ENCODE measurements at places on chromosomes 2 and 18.
A peak's percentile ranks its signal among the peaks of the same experiment; 100 is the strongest.

DNA sequence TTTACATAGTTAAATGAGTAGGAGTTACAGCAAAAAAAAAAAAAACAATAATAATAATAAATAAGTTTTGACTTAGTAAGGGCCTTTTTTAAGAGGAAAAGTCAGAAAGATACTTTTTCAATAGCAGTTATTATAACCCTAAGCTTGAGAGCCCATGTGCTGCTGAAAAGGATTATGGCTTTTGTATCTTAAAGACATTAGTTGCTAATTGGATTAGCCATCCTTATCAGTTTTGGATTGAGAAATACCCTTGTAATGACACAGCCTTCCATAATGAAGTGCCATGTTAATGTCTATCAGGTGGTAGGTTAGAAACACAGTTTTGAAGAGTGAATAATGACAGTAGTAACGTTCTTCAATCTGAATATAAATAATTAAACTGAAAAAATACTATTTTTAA lies 554.0 kb downstream of the RIT2 start:
- no peak for DNase-seq

DNA sequence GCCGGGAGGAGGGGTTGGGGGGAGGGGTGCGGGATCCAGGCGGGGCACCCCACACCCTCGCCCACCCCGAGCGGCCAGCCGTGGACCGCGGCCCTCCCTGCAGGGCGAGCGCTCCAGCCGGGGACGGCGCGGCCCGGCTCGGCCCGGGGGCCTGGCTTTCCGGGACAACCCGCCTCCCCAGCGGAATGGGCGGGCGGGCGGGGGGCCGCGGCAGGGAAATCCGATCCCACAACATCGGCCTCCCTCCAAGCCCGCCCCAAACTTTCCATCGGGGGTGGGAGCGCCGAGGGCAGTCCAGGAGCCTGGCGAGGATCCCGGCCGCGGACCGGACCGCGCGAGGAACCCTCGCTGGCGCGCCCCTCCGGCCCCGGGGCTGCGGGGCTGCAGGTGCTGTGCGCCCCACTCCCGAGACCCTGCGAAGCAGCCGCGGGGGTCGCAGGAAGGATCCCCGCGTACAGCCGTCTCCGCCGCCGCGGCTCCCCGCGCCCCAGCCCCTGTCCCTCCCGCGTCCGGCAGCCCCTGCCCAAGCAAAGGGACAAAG lies 529 bp downstream of the SEMA4C start:
- DNase-seq = no peak

GRCh38 chr2:138213624-138214023 lies 249.4 kb downstream of the HNMT start:
- DNase-seq = no peak

GRCh38 chr2:188746727-188747126 lies 227.4 kb upstream of the COL3A1 start:
- DNase-seq = no peak

DNA sequence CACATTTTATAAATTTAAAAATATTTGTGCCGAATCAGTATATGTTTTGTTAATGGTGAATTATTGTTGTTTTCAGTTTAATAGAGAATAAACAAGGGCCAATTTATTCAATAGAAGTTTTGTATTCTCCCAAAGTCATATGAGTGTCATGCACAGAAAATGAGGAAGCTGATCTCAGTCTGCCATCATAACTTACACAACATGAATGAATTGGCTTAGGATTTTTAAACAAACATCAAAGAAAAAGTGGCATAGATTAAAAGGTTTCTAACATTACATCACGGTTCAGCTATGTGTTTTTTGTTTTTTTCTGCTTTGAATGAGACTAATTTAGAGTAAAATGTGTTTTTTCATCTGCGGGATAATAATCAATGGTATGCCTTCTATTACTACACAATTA lies 123.4 kb upstream of the CTNNA2 start:
- no peak for DNase-seq

- no peak for DNase-seq
Measured at GRCh38 chr18:23814991-23815614, 125.8 kb downstream of the LAMA3 start.

DNA sequence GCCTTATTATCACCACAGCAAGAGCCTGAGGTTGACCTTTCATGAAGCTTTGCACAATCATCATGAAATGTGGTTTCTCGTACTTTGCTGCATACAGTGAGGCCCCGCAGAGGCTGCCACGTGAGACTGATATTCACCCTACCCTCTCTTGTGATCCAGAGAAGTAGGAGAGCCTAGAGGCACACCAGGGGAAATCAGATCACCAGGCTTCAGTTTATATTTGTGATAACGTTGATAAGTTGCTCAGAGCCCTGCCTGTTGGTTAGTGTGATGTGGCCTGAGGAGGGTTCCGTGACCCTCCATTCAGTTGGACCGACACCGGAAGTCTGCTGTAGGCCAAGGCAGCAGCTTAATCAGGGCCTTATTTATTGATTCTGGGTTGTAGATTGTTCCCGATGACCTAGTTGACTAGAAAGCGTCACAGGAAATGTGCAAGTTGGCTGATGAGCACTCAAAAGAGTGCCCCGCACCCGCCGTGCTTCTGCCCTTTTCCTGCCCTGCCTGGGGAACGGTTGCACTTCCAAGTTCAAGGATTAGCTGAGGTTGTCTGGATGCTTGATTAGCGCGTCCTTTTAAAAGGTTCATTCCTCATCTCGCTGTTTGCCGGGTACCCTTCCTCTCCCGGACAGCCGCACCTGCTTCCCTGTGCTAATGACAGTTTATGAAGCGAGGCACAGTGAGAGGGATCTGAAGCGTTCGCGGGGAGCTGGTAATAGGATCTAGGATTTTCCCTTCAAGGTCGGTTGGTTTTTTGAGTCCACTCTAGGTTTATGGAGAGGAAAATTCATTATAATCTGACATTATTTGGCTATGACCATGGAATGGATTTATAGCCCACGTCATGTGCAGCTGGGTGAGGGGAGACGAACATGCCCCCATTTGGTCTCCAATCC lies 146.4 kb downstream of the SH3RF3 start:
- no peak for DNase-seq

GRCh38 chr18:62018759-62019041 lies 125.9 kb upstream of the RNF152 start:
- no peak for DNase-seq

- no peak for DNase-seq
Measured at GRCh38 chr18:24731981-24732380, 271.5 kb downstream of the HRH4 start.

GRCh38 chr2:170236680-170237047 lies 58.7 kb downstream of the MYO3B start:
- no peak for DNase-seq

DNA sequence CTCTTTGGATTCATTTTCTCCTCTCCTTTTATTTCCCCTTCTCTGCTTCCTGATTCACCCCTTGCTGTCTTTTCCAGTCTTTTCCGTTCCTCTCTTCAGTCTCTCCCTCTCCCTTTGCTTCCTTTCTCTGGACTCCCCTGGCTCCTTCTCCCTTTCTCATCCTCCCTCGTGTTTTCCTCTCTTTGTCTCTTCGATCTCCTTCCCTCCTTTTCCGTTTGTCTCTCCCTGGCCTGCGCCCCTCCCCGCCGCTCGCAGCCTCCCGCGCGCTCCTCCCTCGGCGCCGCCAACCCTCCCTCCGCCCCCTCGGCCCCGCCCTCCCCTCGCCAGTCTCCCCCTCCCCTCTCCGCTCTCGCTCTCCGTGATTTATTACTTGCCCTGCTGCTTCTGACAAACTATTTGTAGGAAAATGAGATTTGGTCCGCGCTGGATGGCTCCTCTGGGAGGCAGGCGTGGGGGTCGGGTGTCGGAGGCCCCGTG lies 46.0 kb upstream of the PAX8 start:
- DNase-seq = no peak

- peak; percentile 28 for DNase-seq
Measured at GRCh38 chr2:126663184-126663963, 7.4 kb downstream of the GYPC start.

GRCh38 chr2:37907501-37908225 lies 17.4 kb upstream of the RMDN2 start:
- DNase-seq = no peak

DNA sequence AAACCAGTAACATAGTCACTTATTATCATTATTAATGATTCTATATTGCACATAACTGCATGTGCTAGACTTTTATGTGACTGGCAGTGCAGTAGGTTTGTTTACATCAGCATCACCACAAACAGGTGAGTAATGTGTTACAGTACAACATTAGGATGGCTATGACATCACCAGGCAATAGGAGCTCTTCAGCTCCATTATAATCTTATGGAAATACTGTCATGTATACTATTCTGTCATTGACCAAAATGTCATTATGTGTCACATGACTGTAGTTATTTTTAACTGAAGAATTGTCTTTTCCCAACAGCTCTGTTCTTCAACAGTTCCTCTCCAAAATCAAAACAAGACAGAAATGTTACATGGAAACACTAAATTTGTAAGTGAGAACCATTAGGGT lies 96.3 kb downstream of the C18orf54 start:
- no peak for DNase-seq

GRCh38 chr2:64538764-64539433 lies 14.8 kb downstream of the AFTPH start:
- DNase-seq = no peak

DNA sequence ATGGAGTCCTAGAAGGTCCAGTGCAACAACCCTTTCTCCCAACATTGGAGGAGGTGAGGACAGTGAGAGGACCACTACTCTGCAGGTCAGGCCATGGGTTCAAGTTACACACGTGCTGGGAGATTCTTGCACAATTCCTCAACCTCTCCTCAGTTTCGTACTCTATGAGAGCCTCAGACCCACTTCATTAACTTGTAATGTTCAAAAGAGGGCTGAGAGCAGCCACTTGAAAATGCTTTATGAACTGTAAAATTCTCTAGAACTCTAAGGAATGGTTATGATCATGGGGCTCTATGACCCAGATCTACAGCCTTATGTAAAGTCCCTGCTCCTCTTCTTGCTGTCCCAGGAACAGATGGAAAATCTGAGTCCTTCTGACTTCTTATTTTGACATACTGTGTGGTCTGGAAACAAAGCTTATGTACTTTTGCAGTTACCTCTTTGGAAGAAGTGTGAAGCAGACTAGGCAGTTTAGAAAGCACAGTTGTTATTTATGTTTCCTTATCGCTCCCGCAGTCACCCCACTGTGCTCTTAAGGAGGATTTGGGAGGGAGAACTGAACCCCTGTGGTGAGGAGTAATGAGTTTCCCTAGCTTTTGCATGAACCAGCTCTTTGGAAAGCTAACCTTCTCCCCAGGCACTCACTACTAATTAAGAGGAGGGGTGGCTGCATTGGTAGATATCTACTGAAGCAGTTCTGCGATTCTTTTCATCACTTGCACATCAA lies 296.6 kb downstream of the LRRTM1 start:
- no peak for DNase-seq

DNA sequence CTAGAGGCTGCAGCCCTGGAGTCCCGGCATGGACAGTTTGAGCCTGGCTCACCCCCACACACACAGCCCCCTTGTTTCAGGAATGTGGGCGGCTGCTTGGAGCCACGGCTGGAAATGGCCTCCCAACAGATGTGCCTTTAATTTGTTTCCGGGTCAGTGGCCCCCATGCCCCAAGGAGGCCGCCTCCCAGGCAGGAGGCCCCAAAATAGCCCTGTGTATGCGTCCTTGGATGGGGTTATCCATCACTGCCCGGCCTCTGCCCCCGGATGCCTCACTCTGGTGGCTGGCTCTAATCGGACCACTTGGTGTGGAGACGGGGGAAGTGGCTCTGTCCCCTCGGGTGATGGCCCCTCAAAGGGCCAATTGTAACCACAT lies 151.9 kb upstream of the MYCN start:
- DNase-seq = no peak

- no peak for DNase-seq
Measured at GRCh38 chr2:184413671-184414229, 184.6 kb upstream of the ZNF804A start.

DNA sequence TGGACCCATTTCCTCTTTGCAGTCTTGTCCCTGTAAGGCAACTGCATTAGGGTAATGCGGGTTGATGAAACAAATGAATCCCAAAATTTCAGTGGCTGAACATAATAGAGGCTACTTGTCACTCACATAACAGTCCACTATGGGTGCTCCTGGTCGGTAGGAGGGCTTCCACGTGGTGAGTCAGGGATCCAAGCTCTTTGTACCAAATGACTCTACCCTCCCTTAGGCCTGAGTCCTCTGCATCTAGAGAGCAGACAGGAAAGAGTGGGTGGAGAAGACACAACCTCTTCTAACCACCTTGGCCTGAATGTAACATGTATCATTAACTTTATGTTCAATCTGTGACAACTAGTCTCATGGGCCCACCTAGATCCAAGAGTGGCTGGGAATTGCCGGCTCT lies 86.2 kb upstream of the HAAO start:
- no peak for DNase-seq

DNA sequence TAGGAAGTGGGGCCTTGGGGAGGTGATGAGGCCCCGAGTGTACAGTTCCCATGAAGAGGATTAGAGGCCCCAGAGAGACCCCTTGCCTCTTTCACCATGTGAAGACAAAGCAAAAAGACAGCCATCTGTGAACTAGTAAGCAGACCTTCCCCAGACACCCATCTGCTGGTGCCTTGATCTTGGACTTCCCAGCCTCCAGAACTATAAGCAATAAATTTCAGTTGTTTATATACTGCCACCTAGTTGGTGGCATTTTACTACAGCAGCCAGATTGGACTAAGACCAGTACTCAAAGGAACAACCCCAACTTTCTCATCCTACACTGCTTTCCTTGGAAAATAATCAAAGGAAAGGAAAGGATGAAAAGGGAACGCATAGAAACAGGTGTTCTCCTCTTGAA lies 27.9 kb upstream of the CREG2 start:
- DNase-seq = no peak

- no peak for DNase-seq
Measured at GRCh38 chr2:184367211-184367610, 231.1 kb upstream of the ZNF804A start.

DNA sequence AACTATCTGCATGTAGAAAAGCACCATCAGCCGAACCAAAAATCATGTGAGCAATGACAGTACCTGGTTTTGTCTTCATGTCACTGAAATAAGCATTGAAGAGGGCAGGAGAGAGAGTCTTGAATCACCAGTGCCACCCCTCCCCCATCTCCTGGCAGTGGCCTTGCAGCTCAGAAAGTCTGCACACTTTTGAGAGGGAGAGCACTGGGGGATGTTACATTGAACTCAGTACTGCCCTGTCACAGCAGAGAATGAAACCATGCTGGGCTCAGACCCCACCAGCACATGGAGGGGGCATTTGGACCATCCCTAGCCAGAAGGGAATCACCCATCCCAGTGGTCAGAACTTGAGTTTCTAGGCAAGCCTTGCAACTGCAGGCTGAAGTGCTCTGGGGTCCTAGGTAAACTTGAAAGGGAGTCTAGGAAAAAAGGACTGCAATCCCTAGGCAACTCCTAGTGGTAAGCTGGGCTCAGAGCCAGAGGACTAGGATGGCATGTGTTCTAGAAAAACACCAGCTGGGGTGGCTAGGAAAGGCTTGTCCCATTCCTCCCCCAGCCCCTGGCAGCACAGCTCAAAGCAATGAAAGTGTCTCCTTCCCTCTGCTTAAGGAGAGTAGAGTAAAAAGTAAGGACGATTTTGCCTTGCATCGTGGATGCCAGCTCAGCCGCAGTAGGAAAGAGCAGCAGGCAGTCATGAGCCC lies 259.9 kb upstream of the MYT1L start:
- peak; percentile 45 for DNase-seq

GRCh38 chr18:10805587-10806118 lies 279.8 kb downstream of the NAPG start:
- DNase-seq = no peak
